ENCODE measurements at places on chromosomes 2 and 18.

- no peak for DNase-seq
These were observed 129.0 kb upstream of the FAM98A start for GRCh38 chr2:33728106-33728505.

- peak; percentile 63 for DNase-seq
These were observed at the start of gene CRIM1 for GRCh38 chr2:36355151-36355889. CRIM1 (plus strand) TSS chr2:36355778; CDS start chr2:36356293, 515 bp downstream.

GRCh38 chr2:186575302-186575701, 14.6 kb upstream of the ITGAV start:
- DNase-seq = peak; percentile 97

DNA sequence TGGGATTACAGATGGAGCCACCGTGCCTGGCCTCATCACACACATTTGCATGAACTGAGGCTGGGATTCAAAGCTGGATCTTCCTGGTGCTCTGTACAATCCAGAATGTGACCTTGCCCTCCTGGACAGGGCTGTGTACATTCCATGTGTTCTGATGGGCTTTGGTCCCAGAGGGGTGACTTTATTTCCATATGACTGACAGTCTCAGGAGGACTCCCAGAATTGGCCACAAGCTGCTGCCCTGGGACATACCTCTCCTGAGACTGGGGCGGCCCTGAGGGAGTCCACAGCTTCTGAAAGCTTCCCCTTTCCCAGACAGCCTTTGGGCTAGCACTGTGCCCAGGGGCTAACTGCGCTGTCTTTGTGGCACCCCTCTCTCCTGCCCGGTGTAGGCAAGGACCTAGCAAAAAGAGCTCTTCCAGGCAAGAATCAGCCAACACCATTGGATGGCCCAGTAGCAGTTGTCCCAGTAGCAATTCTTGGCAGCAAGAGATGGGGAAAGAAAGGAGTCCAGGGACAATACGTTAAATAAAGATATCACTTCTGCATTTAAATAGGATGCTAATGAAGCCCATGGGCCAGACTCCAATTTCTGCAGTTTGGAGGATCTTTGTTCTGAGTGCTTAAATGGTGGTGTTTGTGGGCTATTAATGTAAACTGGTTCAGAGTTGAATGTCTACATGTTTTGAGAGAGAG, 26.4 kb upstream of the ZNF532 start:
- DNase-seq = no peak

DNA sequence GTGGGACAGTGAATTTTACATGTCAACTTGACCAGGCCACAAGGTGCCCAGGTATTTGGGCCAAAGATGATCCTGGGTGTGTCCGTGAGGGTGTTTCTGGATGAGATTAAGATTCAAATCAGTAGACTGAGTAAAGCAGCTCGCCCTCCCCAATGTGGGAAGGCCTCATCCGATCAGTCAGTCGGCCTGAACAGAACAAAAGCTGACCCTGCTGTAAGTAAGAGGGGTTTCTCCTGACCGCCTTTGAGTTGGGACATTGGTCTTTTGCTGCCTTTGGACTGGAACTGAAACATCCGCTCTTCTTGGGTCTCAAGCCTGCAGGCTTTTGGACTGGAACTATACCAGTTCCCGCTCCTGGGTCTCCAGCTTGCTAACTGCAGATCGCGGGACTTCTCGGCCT, 233.3 kb downstream of the KLHL29 start:
- DNase-seq = no peak

DNA sequence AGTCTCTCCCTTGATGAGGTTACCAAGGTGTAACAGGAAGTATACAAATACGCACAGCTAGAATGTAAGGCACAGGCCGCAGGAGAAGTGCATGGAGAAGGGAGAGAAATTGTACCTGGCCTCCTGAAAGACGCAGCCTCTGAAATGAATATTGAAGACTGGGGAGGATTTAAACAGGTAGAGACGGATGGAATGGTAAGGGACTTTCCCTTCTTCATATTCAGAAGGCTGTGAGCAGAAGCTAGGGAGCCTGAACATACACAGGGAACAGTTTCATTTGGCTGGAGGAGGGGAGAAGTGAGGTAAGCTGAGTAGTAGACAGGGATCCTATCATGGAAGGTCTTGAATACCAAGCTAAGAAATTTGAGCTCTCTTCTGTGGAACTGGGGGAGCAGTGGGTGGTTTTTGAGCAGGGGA, 112.7 kb downstream of the ANKRD44 start:
- DNase-seq = no peak

- peak; percentile 24 for DNase-seq
These were observed at the start of gene SLC8A1 for GRCh38 chr2:40451918-40452605. SLC8A1 (minus strand) TSS chr2:40452090.

GRCh38 chr2:75381032-75381431, 179.7 kb downstream of the EVA1A start:
- DNase-seq = no peak

GRCh38 chr18:31417850-31418249, 29.7 kb upstream of the DSG3 start:
- DNase-seq = no peak

DNA sequence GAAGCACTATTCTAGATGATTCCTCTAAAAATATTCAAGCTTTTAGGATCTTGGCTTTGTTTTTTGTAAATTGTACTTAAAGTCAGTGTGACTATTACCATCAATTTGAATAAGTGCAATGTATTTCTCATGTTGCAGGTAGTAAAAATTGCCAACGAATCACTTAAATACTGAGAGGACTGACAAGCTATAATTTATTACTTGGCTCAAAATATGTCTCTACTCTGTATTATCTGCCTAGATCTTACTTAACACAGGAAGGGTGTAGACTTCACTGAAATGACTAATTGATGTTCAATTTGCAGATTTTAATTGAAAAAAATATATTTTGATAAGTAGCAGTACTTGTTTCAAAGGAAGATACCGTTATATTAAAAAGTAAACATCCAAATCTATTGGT, 202.3 kb downstream of the SLC8A1 start:
- DNase-seq = no peak

- no peak for DNase-seq
These were observed 1102.2 kb upstream of the GYPC start for GRCh38 chr2:125553768-125554167.

DNA sequence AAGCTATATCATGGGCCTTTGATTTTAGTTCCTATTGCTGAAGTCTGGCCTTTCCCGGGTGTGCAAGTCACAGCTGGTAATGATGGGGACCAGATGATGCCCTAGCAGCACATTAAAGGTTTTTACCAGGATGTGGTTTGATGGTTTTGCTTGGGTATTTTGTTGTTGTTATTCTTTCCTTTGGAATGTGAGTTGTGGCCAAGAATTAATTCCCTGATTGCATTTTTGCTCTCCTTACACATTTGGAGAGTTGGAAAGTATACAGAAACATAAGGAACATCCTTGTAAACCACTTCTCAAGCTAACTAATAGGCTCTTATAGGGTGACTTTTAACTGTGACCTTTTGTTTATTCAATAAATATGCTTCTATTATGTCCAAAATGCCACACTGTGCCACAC, 154.1 kb upstream of the MMADHC start:
- peak; percentile 60 for DNase-seq

GRCh38 chr2:73451263-73451972, 65.8 kb downstream of the ALMS1 start:
- DNase-seq = no peak

DNA sequence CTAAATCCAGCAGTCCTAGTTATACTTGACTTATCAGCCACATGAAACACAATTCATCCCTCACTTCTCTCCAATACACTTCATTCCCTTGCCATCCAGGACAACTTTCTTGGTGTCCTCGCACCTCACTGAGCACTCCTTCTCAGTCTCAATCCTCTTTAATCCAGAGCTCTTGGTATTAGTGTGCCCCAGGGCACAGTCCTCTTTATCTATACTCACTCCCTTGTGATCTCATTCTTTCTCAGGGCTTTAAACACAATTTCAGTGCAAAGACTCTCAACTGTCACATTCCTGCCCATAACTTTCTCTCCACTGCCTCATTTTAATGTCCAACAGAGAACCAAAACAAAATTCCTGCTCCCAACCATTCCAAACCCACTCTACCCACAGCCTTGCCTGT, 60.8 kb upstream of the SPOPL start:
- no peak for DNase-seq

DNA sequence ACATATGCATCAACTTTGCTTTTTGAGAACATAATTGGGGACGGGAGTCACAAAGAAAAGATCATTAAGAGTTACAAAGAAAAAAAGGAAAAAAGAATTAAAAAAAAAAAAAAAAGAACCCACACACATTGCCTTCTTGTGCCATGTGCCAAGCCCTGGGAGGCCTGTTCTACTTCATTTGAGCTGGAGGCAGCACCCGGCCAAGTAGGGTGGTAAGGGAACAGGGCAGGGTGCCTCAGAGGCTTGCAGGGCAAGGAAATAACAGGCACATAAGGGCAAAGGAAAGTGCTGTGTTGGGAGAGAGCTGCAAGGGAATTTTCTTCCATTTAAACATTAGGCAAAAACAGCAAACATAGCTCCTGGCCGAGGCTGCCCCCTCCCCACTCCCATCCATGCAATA, 418.0 kb downstream of the TMEM182 start:
- DNase-seq = no peak

GRCh38 chr18:68033466-68033865, 516.9 kb upstream of the DSEL start:
- no peak for DNase-seq

- DNase-seq = peak; percentile 35
These were observed 512.9 kb downstream of the LRRTM4 start for GRCh38 chr2:77009307-77009706.

- DNase-seq = no peak
These were observed 860 bp upstream of the CD8A start for GRCh38 chr2:86791573-86791972.

GRCh38 chr2:105371156-105371555, 27.7 kb downstream of the FHL2 start:
- no peak for DNase-seq

- no peak for DNase-seq
These were observed 608 bp downstream of the CDH7 start for GRCh38 chr18:65751155-65752085.

DNA sequence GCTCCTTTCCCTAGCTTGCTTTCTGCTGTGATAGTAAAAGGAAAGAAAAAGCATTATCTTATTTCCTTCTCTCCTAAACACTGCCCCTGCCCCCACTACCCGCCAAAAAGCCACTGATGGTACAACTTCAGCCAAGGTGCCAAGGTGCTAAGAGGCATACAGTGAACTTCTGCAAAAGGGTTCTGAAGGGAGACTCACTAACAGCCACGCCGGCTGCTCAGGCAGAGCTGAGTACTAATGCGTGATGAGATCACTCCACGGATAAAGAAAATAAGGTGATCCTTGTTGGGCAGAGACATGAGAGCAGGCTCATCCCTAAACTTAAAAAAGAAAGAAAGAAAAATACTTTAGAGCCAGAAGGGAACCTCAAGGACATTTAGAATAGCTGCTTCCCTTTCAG, 60.5 kb upstream of the PXDN start:
- no peak for DNase-seq

GRCh38 chr2:174025271-174026121, 60.3 kb upstream of the SP3 start:
- DNase-seq = no peak

DNA sequence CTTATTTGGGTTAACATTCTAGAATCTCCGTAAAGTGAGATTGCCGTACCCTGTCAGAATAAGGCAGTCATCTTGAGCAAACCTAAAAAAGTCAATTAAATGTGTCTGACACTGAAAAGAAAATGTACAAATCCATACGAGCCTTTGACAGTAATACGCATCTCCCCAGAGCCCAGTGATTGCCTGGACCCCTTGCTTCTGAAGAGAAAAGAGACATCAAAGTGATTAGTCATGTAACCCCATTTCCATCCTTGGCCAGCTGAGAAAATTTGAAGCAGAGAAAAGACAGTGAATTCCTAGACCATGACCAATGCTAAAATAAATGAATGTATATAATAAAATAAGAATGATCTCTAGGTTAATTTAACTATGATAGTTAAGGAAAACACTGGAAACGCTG, 1499.4 kb downstream of the SUCLG1 start:
- DNase-seq = no peak

DNA sequence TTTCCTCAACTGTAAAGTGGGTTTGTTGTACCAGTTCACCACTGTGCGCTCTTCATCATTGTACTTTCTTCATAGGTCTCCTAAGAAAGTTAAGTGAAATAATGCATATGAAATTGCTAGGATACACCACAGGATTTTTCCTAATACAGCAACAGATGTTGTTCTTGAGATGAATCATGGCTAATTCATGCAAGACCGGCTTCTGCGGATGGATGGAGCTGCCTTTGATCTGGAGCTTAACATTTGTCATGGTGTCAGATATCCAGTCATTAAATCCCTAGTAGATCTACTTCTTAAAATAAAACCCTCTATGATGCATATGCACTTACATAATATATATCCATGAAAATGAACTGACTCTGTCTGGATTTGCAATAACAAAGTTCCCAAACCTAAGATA, 114.1 kb downstream of the COL6A3 start:
- DNase-seq = no peak

Measured in SW 1271 (cell line).